Gastroesophageal sphincter (tissue), 4 donors: ENCODE measurements at places on chromosomes 13 and 19. TPM values are rescaled to one million over a fixed set of nuclear protein-coding genes. Genes with fewer than 3 reads are reported as not detected.

DNA sequence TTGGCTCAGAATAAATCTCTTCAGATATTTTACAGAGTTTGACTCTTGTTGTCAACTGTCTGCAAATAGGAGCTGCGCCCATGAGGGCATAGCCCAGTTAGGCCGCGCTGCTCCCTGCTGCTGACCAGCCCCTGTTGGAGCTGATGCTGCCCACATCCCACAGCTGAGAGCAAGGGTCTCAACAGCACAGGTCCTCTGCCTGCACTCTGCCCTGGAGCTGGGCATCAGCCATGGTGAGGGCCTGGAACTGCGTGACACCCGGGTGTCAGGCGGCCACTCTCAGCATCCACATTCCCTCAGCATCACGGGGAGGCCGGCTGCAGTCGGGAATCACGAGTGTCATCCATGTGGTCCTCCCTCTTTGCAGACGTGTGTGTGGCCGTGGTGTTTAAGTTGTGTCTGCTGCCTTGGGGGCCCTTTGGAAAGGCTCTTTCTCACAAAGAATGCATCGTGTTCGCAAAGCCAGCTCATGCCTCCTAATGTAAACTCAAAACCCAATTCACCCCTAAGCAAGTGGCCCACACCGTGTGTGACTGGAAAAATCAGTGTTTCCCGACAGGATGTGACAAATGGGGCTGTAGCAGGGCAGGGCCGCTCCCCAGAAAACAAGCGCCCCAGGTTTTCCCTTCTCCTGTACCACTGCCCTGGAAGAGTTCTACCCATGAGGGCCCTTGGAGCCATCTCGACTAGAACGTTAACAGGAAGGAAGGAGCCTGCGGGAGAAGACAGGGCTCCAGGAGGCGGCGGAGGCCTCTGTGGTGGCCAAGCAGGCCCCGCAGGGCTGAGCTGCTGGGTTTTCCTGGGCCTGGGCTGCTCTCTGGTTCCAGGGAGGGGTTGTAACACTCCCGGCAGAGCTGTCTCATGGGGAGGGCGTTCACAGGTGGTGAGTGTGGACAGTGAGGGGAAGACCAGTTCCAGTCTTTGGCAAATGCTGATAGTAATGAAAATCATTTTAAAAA, 20.3 kb downstream of the ATP11A start:
- H3K27ac ChIP-seq = peak overlapping the region; percentile 87
- H3K4me3 ChIP-seq = no peak overlapping the region
- peaks cover 23% of the 10 kb centered on the region for H3K4me1 ChIP-seq
- no peak for ATAC-seq

- H3K27me3 ChIP-seq = peaks cover 6% of the 10 kb centered on the region
- H3K4me1 ChIP-seq = no peaks in the 10 kb centered on the region
- H3K27ac ChIP-seq = no peak overlapping the region
- H3K36me3 ChIP-seq = no peaks in the 10 kb centered on the region
These were observed 34.2 kb upstream of the MAP3K10 start for GRCh38 chr19:40157059-40157458.

- ATAC-seq = no peak
- H3K4me3 ChIP-seq = no peak overlapping the region
- H3K36me3 ChIP-seq = no peaks in the 10 kb centered on the region
- no peaks in the 10 kb centered on the region for H3K4me1 ChIP-seq
- no peak overlapping the region for H3K27ac ChIP-seq
- H3K27me3 ChIP-seq = no peaks in the 10 kb centered on the region
These were observed 1390.7 kb downstream of the SLITRK5 start for GRCh38 chr13:89061821-89062220.

GRCh38 chr19:38693380-38694223, 46.2 kb downstream of the ACTN4 start:
- ATAC-seq = peak; percentile 0
- H3K27ac ChIP-seq = peak overlapping the region; percentile 100
- no peaks in the 10 kb centered on the region for H3K36me3 ChIP-seq
- H3K27me3 ChIP-seq = no peaks in the 10 kb centered on the region
- peaks cover 64% of the 10 kb centered on the region for H3K4me1 ChIP-seq

- H3K36me3 ChIP-seq = no peaks in the 10 kb centered on the region
- H3K27me3 ChIP-seq = no peaks in the 10 kb centered on the region
- H3K27ac ChIP-seq = no peak overlapping the region
- ATAC-seq = no peak
These were observed 76.2 kb upstream of the TNFSF11 start for GRCh38 chr13:42497798-42498197.

- no peak for ATAC-seq
- H3K4me1 ChIP-seq = no peaks in the 10 kb centered on the region
- H3K27me3 ChIP-seq = no peaks in the 10 kb centered on the region
- H3K36me3 ChIP-seq = no peaks in the 10 kb centered on the region
- H3K27ac ChIP-seq = no peak overlapping the region
- no peak overlapping the region for H3K4me3 ChIP-seq
These were observed 2284.7 kb upstream of the PCDH20 start for GRCh38 chr13:63700350-63700749.

Gene SIAH3
- not detected for total RNA-seq

Gene POU2F2
- total RNA-seq = 1.8 TPM
